ENCODE measurements at places on chromosomes 2 and 18. TPM values are rescaled to one million over a fixed set of nuclear protein-coding genes. Genes with fewer than 3 reads are reported as not detected.

GRCh38 chr2:25856377-25856776 is 21.9 kb downstream of the ASXL2 start:
- no peaks in the 10 kb centered on the region for H3K36me3 ChIP-seq
- peaks cover 55% of the 10 kb centered on the region for H3K4me1 ChIP-seq
- no peak overlapping the region for H3K4me3 ChIP-seq
- DNase-seq, result no peak
- H3K27me3 ChIP-seq, result no peaks in the 10 kb centered on the region

- no peak for DNase-seq
- H3K27ac ChIP-seq, result no peak overlapping the region
- peaks cover 14% of the 10 kb centered on the region for H3K4me1 ChIP-seq
- H3K27me3 ChIP-seq, result no peaks in the 10 kb centered on the region
Observed at GRCh38 chr18:50880119-50880465, 1.2 kb downstream of the ME2 start.

GRCh38 chr2:232368311-232368731 is 10.2 kb upstream of the ALPP start:
- H3K27ac ChIP-seq, result no peak overlapping the region
- H3K4me1 ChIP-seq, result no peaks in the 10 kb centered on the region
- H3K36me3 ChIP-seq, result no peaks in the 10 kb centered on the region
- no peak for DNase-seq
- H3K4me3 ChIP-seq, result no peak overlapping the region

RTP5 gene
- not detected for total RNA-seq

HJURP gene
- not detected for total RNA-seq
